Urinary bladder (tissue), 4 donors: ENCODE measurements at places on chromosomes 6 and 20. TPM values are rescaled to one million over a fixed set of nuclear protein-coding genes. Genes with fewer than 3 reads are reported as not detected.

Gene SLC22A16
- 0.63 TPM for total RNA-seq

Gene C6orf58
- not detected for total RNA-seq

Gene UBD
- total RNA-seq, result 2.1 TPM

Gene GTSF1L
- total RNA-seq, result not detected

Gene LTA
- not detected for total RNA-seq

Gene SF3B5
- 58.6 TPM for total RNA-seq

Gene TMEM244
- not detected for total RNA-seq

Gene SLC4A11
- 0.37 TPM for total RNA-seq

Gene MCCD1
- not detected for total RNA-seq

Gene CTAGE9
- total RNA-seq, result not detected

Gene ME1
- total RNA-seq, result 12.3 TPM

Gene ADTRP
- total RNA-seq, result 7.4 TPM

Gene METTL24
- 19.2 TPM for total RNA-seq

Gene CCDC170
- 4.7 TPM for total RNA-seq

Gene TFAP2B
- 0.48 TPM for total RNA-seq

Gene PACRG
- 5.6 TPM for total RNA-seq

Gene ZNF184
- total RNA-seq, result 27.2 TPM

Gene LRRN4
- total RNA-seq, result 0.58 TPM

Gene ATAT1
- total RNA-seq, result 9.4 TPM

Gene TP53TG5
- 0.69 TPM for total RNA-seq

Gene BEND6
- 12.8 TPM for total RNA-seq

Gene C20orf141
- total RNA-seq, result not detected

Gene IFNGR1
- total RNA-seq, result 105 TPM
